ENCODE measurements at places on chromosomes 1 and 21. TPM values are rescaled to one million over a fixed set of nuclear protein-coding genes. Genes with fewer than 3 reads are reported as not detected.

The MPZ gene
- total RNA-seq: 0.35 TPM

The DAB1 gene
- not detected for total RNA-seq

The HUNK gene
- total RNA-seq: 1.7 TPM

The SPATA46 gene
- total RNA-seq: not detected

Data from A549 treated with RU486 at 1 μM for 4 hours (cell line).